ENCODE measurements at places on chromosomes 11 and 22.

- no peaks in the 10 kb centered on the region for H3K4me1 ChIP-seq
- H3K27ac ChIP-seq, result no peak overlapping the region
- H3K4me3 ChIP-seq, result no peak overlapping the region
- H3K36me3 ChIP-seq, result no peaks in the 10 kb centered on the region
- peaks cover 7% of the 10 kb centered on the region for H3K27me3 ChIP-seq
These were observed 48.4 kb downstream of the KCNJ4 start for GRCh38 chr22:38406617-38407016.

GRCh38 chr11:5368502-5369043, 15.0 kb upstream of the OR51M1 start:
- H3K36me3 ChIP-seq, result no peaks in the 10 kb centered on the region
- H3K27ac ChIP-seq, result no peak overlapping the region
- no peaks in the 10 kb centered on the region for H3K27me3 ChIP-seq

- H3K27ac ChIP-seq, result peak overlapping the region; percentile 89
- no peaks in the 10 kb centered on the region for H3K36me3 ChIP-seq
These were observed 539 bp downstream of the SLC35C1 start for GRCh38 chr11:45805305-45806071.

GRCh38 chr11:67374571-67375281, 1.3 kb upstream of the CLCF1 start:
- DNase-seq, result no peak
- no peaks in the 10 kb centered on the region for H3K36me3 ChIP-seq
- peaks cover 17% of the 10 kb centered on the region for H3K4me1 ChIP-seq
- peaks cover 7% of the 10 kb centered on the region for H3K27me3 ChIP-seq
- H3K27ac ChIP-seq, result peak overlapping the region; percentile 98

DNA sequence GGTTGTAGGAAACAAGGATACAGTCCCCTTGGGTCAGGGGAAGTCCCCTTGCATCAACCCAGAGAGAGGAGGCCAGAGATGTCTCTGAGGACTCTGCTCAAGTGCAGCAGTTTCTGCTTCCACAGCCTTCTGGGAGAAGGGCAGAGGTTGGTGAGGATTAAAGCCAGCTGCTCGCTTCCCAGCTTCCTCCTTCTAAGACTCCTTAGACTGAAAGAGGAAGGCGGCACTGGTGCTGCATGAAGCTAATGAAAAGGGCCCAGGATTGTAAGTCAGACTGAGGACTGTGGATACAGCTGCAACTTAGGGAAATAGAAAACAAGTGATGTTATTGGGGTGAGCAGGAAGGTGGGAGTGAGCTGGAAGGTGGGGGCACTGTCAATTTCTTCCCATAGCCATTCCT, at the start of gene OR52K1:
Gene OR52K1 (plus strand): TSS at position 202 of the 400 bp plus-strand sequence. CDS start 6,255 bp downstream, outside the sequence.
- H3K36me3 ChIP-seq, result no peaks in the 10 kb centered on the region
- no peak within 1 kb of the TSS for H3K27ac ChIP-seq
- H3K4me3 ChIP-seq, result no peak within 1 kb of the TSS
- no peaks in the 10 kb centered on the region for H3K27me3 ChIP-seq
- peak; percentile 16 for DNase-seq
- no peaks in the 10 kb centered on the region for H3K4me1 ChIP-seq

DNA sequence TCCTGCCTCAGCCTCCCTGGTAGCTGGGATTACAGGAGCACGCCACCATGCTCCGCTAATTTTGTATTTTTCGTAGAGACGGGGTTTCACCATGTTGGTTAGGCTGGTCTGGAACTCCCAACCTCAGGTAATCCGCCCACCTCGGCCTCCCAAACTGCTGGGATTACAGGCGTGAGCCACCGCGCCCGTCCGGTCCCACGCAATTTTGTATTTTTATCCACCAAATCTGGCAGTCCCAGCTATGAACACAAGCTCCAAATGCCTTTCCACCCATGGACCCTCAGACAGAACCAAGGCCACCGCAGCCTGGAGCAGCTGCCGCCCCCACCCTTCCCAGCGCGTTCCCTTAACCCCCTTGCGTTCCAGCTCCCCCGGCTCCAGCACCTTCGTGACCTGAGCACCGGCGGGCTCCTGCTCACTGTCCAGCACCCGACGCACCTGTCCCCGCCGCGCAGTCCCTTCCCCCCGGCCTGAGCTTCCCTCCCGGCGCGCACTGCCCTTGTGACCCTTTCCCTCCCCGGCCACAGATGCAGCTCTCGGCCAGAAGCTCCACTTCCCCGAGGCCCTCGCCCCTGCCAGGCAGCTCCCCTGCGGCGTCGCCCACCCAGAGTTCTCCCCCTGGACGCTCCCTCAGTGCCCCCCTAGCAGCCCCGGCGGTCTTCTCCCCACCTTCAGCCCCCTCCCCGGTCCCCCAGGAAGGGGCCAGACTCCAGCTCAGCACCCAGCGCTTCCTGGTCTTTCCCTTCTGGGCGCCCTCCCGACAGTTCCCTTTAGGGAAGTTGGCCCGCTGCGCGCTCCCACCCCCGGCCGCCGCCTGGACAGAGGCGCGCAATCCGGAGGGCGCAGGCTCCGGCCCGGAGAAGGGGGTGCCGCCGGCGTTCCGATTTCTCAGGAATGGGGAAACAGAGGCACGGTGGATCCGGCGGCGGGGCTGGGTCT, 5.6 kb upstream of the ZBED4 start:
- no peaks in the 10 kb centered on the region for H3K4me1 ChIP-seq
- no peaks in the 10 kb centered on the region for H3K27me3 ChIP-seq
- DNase-seq, result no peak
- peak overlapping the region; percentile 25 for H3K4me3 ChIP-seq

DNA sequence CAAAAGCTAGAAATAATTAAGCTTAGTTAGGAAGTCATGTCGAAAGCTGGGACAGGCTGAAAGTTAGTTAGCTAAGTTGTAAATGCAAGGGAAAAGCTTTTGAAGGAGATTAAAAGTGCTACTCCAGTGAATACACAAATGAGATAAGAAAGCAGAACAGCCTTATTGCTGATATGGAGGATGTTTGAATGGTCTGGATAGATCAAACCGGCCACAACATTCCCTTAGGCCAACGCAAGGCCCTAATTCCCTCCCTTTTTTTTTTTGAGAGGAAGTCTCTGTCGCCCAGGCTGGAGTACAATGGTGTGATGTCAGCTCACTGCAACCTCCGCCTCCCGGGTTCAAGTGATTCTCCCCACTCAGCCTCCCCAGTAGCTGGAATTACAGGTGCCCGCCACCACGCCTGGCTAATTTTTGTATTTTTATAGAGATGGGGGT, 23.3 kb upstream of the WEE1 start:
- peaks cover 3% of the 10 kb centered on the region for H3K4me1 ChIP-seq
- DNase-seq, result peak; percentile 53
- H3K4me3 ChIP-seq, result no peak overlapping the region
- H3K27me3 ChIP-seq, result no peaks in the 10 kb centered on the region
- H3K27ac ChIP-seq, result no peak overlapping the region

DNA sequence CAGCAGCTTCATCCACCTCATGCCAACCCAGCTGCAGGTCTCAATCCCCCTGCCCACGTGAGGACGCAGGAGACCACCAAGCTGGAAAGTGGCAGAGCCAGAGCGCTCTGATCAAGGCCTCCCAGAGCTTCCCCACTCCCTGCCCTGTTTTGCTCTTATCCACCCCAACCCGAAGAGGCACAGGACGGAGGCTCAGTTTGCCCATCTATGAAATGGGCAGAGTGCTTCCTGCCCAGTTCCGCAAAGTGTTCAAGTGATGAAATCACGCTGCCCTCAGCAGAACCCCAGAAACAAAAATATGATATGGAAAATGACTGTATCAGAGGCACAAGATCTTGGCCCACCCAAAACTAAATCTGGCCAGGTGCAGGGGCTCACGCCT, 7.9 kb downstream of the LGALS2 start:
- no peaks in the 10 kb centered on the region for H3K27me3 ChIP-seq
- H3K36me3 ChIP-seq, result peaks cover 8% of the 10 kb centered on the region
- DNase-seq, result no peak
- no peak overlapping the region for H3K4me3 ChIP-seq
- H3K27ac ChIP-seq, result no peak overlapping the region
- peaks cover 5% of the 10 kb centered on the region for H3K4me1 ChIP-seq

DNA sequence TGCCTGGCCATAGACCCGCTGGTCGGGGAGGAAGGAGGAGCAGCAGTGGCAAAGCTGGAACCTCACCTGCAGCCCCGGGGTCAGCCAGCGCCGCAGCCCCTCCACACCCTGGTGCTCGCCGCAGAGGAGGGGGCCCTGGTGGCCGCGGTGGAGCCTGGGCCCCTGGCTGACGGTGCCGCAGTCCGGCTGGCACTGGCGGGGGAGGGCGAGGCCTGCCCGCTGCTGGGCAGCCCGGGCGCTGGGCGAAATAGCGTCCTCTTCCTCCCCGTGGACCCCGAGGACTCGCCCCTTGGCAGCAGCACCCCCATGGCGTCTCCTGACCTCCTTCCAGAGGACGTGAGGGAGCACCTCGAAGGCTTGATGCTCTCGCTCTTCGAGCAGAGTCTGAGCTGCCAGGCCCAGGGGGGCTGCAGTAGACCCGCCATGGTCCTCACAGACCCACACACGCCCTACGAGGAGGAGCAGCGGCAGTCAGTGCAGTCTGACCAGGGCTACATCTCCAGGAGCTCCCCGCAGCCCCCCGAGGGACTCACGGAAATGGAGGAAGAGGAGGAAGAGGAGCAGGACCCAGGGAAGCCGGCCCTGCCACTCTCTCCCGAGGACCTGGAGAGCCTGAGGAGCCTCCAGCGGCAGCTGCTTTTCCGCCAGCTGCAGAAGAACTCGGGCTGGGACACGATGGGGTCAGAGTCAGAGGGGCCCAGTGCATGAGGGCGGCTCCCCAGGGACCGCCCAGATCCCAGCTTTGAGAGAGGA, 11.9 kb downstream of the TMEM121B start:
- no peak overlapping the region for H3K4me3 ChIP-seq
- no peaks in the 10 kb centered on the region for H3K4me1 ChIP-seq
- no peaks in the 10 kb centered on the region for H3K27me3 ChIP-seq
- no peak for DNase-seq

DNA sequence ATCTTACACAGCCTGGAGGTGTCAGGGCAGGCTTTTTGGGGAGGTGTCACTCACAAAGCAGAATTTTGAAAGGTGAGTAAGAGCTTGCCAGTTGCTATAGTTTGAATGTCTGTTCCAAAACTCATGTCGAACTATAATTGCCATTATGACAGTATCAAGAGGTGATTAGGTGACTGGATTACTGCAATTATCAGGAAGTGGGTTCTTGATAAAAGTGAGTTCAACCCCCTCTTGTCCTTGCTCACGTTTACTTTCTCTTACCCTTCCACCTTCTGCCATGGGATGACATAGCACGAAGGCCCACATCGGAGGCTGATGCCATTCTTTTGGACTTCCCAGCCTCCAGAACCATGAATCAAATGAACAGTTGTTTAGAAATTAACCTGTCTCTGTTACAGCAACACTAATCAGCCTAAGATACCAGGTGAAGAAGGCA, 4.7 kb upstream of the C11orf86 start:
- DNase-seq, result no peak
- no peak overlapping the region for H3K27ac ChIP-seq
- H3K36me3 ChIP-seq, result no peaks in the 10 kb centered on the region
- no peaks in the 10 kb centered on the region for H3K4me1 ChIP-seq
- H3K4me3 ChIP-seq, result no peak overlapping the region

DNA sequence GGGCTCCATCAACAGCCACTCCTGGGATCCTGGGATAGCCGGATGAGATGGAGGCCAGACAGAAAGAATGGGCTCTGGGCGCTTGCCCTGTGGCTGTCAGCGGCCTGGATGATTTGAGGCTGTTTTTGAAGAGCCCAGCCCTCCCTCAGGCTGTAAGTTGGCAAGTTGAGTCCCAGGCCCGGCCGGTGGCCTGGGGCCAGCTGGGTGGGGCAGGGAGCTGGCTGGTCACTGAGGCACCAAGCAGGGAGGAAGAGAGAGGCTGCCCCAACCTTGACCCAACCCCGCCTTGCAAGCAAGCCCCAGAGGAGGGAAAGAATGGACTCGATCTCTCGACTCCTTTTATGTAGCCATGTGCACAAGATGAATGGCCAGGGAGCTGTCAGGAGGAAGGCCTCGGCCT, 34.9 kb downstream of the RIBC2 start:
- no peak overlapping the region for H3K4me3 ChIP-seq
- peak; percentile 83 for DNase-seq
- H3K36me3 ChIP-seq, result no peaks in the 10 kb centered on the region
- peaks cover 9% of the 10 kb centered on the region for H3K4me1 ChIP-seq
- no peaks in the 10 kb centered on the region for H3K27me3 ChIP-seq

GRCh38 chr22:41048791-41049717, 43.3 kb upstream of the EP300 start:
- peak; percentile 94 for DNase-seq
- H3K4me1 ChIP-seq, result peaks cover 10% of the 10 kb centered on the region
- H3K27me3 ChIP-seq, result no peaks in the 10 kb centered on the region
- no peaks in the 10 kb centered on the region for H3K36me3 ChIP-seq
- no peak overlapping the region for H3K27ac ChIP-seq

DNA sequence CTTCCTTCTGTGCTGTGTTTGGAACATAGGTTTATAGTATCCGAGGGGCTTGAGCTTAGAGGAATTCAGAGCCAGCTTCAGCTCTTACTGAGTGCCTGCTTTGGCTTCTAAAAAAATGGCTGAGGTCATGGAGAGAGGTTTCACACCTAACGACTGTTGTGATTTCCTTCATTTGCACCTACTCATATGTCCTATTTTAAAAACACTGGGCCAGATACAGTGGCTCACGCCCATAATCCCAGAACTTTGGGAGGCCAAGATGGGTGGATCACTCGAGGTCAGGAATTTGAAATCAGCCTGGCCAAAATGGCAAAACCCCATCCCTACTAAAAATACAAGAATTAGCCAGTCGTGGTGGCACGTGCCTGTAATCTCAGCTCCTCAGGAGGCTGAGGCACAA, 38.3 kb upstream of the SYT13 start:
- H3K27me3 ChIP-seq, result no peaks in the 10 kb centered on the region
- H3K4me1 ChIP-seq, result no peaks in the 10 kb centered on the region
- no peak overlapping the region for H3K4me3 ChIP-seq
- no peak for DNase-seq
- H3K36me3 ChIP-seq, result no peaks in the 10 kb centered on the region

DNA sequence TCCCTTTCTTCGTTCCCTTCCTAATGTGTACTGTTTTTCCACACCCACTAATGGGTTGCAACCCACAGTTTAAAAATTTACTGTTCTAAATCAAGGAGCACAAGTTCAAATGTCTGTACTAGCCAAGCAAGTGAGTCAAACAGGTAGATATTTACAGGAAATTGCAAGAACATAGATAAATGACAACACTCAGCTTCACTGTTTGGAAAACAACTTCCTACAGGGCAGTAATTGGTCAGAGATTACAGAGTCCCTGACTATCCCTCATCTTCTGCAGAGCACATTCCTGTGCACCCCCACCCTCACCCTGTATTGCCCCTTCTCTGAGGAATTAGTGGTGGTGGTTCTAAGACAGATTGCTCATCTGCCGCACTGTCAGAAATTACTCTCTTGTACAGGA, 1.9 kb downstream of the SERPING1 start:
- peak overlapping the region; percentile 94 for H3K27ac ChIP-seq
- no peak overlapping the region for H3K4me3 ChIP-seq
- H3K36me3 ChIP-seq, result no peaks in the 10 kb centered on the region
